ENCODE measurements at places on chromosomes 11 and 22.

DNA sequence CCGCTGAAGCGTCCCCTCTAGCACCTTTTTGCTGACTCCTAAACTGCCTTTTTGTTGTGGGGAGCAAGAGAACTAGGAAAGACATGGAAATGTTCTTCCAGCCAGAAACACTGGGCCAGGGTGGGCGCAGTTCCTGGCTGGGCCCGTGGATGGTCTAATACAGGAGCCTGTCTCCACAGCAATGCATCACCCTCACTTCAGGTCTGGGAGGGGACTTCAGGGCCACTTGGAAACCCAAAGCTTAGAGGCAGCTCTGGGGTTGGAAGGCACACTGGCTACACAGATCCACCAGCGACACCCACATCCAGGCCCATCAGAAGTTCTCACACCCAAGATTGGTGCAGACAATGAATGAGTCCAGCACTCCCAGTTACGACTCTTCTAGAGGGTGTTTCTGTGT lies 120.3 kb downstream of the ETS1 start:
- DNase-seq = no peak

GRCh38 chr22:22388090-22388489 lies 120.5 kb downstream of the ZNF280B start:
- no peak for DNase-seq

- no peak for DNase-seq
These were observed 4.2 kb upstream of the ZDHHC8 start for GRCh38 chr22:20127318-20127868.

DNA sequence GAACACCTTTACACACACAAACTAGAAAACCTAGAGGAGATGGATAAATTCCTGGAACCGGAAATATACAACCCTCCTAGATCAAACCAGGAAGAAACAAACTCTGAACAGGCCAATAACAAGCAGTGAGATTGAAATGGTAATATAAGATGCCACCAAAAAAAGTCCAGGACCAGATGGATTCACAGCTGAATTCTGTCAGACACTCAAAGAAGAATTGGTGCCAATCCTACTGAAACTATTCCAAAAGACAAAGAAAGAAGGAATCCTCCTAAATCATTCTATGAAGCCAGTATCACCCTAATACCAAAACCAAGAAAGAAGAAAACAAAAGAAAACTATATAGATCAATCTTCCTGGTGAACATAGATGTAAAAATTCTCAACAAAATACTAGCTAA lies 33.9 kb downstream of the PIWIL3 start:
- no peak for DNase-seq

DNA sequence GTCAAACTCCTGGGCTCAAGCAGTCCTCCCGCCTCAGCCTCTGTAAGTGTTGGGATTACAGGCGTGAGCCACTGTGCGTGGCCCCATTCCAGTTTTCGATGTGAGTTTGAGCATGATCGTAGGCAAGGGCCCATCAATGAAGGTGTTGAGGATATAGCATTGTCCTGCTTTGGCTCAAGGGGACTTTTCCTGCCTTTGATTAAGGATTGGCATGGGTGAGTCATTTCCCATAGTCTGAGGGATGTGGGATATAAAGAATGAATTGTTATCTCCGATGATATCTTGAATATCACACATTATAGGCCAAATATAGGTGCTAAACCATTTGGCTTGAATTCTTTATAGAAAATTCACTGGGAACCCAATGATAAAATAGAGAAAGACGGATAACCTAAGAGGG lies 30.4 kb downstream of the STIM1 start:
- DNase-seq = no peak

GRCh38 chr11:71213696-71214552 lies 38.5 kb downstream of the SHANK2 start:
- no peak for DNase-seq
